ENCODE measurements at places on chromosomes 1 and 21.

GRCh38 chr1:80211691-80212380, 1205.3 kb upstream of the ADGRL4 start:
- no peak for DNase-seq

GRCh38 chr21:44434568-44434925, 20.8 kb upstream of the LRRC3 start:
- no peak for DNase-seq

DNA sequence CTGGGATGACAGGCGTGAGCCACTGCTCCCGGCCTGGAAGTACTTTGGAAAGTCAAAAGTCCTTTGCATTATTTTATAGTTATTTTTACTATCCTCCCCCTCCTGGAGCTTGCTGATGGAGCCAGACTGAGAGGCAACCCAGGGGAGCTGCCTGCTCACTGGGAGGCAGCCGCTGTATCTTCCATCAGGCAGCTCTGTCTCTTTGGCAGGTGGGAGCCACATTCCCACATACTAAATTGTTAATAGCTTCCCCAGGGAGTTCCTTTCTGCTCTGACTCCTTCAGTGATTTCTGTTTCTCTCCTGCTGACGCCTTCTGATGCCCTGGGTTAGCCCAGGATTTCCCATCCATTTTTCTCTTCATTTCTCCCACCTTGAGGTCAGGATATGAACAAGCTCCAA, 4.9 kb upstream of the OPRD1 start:
- no peak for DNase-seq

DNA sequence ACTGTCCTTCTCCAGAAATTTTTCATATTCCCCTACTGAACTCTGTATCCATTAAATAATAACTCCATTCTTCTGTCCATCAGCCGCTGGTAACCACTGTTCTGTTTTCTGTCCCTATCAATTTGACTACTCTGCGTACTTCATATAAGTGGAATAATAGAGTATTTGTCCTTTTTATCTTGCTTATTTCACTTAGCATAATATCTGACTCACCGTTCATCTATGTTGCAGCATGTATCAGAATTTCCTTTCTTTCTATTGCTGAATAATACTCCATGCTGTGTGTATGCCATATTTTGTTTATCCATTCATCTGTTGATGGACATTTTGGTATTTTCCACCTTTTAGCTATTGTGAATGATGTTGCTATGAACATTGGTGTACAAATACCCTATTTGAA, 71.9 kb downstream of the CEP350 start:
- DNase-seq = no peak

- no peak for DNase-seq
Observed at GRCh38 chr1:29669158-29669871, 433.0 kb downstream of the PTPRU start.

DNA sequence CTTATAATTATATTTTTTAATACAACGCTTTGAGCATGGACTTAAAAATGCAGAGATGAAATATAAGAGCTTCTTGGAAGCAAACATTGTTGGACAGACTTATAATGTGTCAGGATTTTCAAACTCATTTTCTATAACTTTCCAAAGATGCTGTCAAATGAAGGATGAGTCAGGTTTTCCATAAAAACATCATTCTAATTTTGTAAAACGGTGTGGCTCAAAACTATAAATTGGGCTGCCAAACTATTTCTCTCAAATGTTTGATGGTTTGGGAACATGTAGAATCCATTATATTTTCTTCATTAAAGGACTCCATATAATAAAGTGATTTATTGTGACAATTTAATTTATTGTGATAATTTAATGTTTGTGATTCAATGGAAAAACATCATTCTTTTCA, 511.2 kb downstream of the USP25 start:
- no peak for DNase-seq

DNA sequence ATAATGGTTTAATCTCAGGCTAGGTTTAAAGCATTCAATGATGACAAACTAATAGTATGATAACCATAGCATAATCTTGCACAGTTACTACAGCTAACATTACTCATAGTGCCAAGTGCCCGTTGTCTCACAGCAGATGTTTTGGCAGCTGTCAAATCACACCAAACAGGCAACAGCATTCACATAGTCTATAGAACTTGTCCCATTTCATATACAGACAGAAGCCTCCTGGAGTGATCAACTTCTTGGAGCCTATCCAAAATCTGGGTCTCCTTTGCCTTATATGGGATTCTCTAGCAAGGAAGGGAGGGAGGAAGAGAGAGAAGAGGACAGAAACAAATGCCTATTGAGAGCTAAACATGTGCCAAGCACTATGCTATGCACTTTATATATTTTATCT, 250.6 kb upstream of the ZP4 start:
- DNase-seq = no peak

DNA sequence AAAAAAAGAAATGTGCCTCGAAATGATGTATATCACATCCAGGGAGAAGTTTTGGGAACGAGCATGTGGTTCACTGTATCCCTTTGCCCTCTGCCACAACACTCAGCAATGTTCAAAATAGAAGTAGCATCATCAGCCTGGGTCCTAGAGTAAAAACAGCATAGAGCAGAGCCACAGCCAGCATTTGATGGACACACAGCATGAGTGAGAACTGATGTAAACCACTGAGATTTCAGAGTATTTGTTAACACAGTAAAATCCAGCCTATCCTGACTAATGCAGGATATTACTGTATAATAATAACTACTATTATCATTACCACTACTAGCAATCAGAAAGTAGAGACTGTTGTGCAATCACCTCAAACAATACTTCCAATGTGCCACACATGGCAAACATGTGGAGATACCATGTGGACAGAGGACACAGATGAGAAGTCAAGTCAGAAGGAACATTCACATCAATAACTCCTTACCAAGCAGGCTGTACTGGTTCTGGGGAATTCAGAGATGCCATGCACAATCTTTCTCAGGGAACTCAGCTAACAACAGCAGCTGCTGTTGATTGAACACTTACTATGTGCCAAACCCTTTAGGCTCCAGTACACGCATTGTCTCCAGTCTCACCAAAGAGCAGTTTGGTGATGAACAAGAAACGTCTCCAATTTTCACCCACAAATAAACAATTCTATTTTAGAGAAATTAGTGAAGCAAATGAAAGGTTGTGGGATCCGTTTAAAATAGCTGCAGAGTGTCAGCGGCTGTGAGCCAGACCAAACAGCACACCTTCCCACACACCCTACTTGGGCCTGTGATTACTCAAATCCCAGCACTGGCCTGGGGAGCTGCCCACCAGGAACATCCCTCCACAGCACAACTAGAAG, 16.6 kb upstream of the GFI1 start:
- no peak for DNase-seq
